H1 (cell line): ENCODE measurements at places on chromosomes 16 and 17. TPM values are rescaled to one million over a fixed set of nuclear protein-coding genes. Genes with fewer than 3 reads are reported as not detected.

C1QTNF1 gene
- 1.5 and 2.1 TPM in 2 replicates for polyA plus RNA-seq

CAVIN1 gene
- 16.2 and 22.6 TPM in 2 replicates for polyA plus RNA-seq

SERPINF2 gene
- polyA plus RNA-seq: 3.2 and 5.5 TPM in 2 replicates

DPEP1 gene
- 2.8 and 3.9 TPM in 2 replicates for polyA plus RNA-seq

SLC16A6 gene
- 0.13 and 0.17 TPM in 2 replicates for polyA plus RNA-seq
